ENCODE measurements at places on chromosomes 11 and 22.

- DNase-seq: no peak
Measured at GRCh38 chr11:8312986-8313385, 49.3 kb upstream of the LMO1 start.

GRCh38 chr22:50481440-50482106, at the start of gene ADM2:
Gene ADM2 (plus strand): TSS chr22:50481543. CDS start chr22:50481848, 305 bp downstream.
- DNase-seq: peak; percentile 61

DNA sequence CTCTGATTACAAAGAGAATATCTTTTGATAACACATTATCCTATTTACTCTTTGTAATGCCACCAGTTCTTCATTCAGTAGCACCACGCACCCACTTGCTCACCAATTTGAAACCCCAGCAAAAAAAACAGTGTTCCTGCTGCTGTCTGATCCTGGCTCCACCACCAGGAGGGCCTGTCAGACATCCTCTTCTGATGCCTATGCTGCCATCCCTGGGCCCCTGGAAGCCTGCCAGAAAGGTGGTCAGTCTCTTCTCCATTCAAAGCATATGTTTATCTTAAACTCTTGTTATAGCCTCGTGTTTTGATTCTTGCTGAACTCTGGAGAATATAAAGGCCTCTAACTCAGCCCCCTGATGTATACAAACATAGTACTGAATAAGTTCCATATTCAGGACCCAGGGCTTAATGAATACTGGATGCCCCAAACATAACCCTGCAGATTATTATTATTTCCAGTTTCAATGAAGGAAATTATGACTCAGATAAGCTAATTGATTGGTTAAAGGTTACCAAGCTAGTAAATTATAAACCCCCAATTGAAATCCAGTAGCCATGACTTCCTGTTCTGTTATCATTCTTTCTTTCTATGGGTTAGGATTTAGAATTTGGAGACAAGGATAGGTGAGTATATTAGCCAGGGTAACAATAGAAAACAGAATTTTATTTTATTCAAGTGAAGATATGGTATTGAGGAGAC, 116.7 kb downstream of the NTM start:
- DNase-seq: no peak

GRCh38 chr11:67082071-67082791, 25.6 kb downstream of the RHOD start:
- DNase-seq: no peak

GRCh38 chr11:45334836-45335235, 48.7 kb upstream of the SYT13 start:
- DNase-seq: no peak

- DNase-seq: no peak
Measured at GRCh38 chr11:2097356-2097997, 41.7 kb downstream of the IGF2 start.

GRCh38 chr22:39300186-39300830, 19.1 kb downstream of the RPL3 start:
- no peak for DNase-seq

- DNase-seq: no peak
Measured at GRCh38 chr22:48858856-48859255, 968.8 kb downstream of the BRD1 start.

DNA sequence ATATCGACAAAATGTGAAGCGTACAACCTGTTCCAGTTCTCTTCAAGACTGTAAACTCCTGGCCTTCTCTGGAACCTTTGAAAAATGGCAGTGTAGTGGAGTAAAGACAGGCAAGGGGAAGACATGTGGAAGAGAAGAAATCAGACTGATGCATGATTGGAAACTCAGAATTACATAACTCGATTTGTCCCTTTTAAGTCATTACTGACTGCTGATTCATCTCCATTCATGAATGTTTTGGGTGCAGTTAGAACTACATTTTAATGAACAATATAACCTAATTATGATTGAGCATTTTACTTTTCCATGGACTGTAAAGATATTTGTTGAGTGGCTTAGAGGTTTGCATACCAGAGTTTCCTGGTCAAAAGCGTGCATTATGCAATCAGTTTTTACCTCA, 32.9 kb downstream of the FAT3 start:
- no peak for DNase-seq

- no peak for DNase-seq
Measured at GRCh38 chr11:26607725-26608506, 35.9 kb upstream of the MUC15 start.

DNA sequence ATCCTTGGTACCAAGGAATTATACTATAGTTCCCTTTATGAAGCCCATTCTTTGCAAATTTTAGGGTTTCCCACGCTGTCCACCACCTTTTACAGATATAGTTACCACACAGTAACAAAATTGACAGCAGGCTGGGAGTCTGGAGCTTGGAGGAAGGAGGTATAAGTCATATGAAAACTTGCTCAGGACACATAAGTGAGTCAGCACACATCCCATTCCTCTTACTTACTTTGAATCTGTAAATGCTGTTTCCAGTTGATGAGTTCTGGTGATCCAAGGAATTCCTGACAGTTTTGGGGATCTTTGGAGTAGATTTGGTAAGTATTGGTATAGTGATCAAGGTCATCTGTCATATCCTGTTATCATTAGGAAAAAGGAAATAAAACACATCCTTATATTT, 19.2 kb downstream of the GLYAT start:
- DNase-seq: no peak

GRCh38 chr22:20857838-20858614, 585 bp downstream of the PI4KA start:
- peak; percentile 78 for DNase-seq

GRCh38 chr11:77501758-77502157, 27.9 kb upstream of the PAK1 start:
- DNase-seq: no peak

DNA sequence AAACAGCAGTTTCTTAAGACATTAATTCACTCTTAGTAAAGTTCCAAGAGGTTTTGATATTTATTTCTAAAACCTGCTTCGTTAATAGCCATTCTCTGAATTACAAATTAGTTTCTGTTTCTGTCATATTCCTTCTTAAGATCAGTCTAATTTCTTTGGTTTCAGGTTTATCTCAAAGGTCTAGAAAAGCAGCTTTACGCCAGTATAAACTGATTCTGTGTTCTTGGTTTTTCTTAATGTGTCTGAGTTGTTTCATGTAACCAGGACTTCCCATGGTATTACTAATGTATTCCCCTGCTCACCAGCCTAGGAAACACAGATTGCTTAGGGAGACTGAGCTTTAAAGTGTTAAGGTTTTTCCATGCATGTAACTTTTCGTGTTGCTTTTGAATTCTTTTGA, 6.8 kb upstream of the ACY3 start:
- DNase-seq: no peak

DNA sequence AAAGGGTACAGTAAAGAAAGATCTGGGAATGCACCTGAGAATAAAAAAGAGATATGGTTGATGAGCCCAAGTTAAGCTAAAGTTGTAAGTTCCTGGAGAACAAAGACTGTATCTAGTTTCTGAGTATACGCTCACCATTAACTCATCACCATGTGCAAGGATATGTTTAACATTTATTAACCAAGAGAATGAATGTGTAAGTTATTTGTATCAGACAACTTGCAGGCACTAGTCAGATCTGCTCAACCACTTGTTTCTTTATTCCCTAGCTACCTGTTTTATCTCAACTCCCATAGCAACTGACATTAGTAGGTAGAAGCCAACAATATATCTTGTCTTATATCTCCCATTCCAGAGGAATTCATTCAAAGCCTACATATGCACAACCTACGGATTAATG, 74.9 kb upstream of the KCNA4 start:
- DNase-seq: no peak

DNA sequence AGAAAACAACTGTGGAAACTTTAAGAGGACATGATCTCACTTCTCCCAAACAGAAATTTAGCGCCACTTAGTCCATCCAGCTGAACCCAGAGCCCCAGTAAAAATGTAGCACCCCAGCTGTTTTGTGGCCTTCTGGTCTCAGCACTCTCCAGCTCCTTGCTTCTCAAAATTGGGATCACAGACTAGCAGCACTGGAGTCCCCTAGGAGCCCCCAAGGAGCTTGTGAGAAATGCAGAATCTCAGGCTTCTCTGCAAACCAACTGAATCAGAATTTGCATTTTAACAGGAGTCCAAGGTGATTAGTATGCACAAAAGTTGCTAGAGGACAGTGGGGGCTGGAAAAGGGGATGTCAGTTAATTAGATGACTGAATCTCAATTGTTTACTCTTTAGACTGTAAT, 89.8 kb upstream of the FIBIN start:
- no peak for DNase-seq

- DNase-seq: no peak
Measured at GRCh38 chr11:8039530-8040260, 41.3 kb upstream of the TUB start.

DNA sequence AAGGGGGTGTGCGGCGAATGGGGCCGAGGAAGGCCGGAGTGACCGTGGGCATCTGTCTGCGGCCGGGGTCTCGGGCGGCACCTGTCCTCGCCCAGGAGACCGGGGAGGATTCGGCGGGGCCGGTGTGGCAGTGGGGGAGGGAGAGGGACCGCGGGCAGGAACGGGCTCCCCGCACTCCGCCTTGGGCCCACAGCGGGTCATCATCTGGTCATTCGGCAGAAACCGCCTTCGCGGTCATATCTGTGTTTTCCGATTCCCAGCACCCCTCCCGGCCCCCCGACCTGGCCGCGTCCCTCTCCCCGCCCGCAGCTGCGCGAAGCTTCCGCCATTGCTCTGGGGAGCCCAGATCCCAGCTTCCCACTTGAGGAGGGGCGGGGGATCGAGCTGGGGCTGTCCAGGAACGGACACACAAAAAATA, 824 bp upstream of the CBX6 start:
- no peak for DNase-seq

DNA sequence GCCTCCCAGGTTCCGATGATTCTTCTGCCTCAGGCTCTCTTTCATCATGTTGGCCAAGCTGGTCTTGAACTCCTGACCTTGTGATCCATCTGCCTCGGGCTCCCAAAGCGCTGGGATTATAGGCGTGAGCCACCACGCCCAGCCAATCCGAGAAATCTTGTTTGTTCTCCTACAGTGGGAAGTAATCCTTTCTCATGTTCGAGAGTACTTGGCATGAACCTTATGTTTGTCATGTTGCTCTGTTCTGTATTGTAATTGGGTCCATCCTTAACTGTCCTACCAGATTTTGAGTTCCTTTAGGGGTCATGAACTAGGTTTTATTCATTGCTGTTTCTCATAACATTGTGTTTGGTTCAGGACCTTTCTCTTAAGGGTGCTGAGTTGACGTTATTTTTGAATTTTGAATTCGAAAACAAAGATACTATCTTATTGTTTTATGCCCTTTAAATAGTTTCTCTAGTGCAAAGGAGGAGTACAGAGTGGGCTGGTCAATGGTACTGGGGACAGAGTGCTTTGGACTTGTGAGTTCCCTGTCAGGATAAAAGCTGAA, 113.4 kb upstream of the RRM1 start:
- DNase-seq: no peak

DNA sequence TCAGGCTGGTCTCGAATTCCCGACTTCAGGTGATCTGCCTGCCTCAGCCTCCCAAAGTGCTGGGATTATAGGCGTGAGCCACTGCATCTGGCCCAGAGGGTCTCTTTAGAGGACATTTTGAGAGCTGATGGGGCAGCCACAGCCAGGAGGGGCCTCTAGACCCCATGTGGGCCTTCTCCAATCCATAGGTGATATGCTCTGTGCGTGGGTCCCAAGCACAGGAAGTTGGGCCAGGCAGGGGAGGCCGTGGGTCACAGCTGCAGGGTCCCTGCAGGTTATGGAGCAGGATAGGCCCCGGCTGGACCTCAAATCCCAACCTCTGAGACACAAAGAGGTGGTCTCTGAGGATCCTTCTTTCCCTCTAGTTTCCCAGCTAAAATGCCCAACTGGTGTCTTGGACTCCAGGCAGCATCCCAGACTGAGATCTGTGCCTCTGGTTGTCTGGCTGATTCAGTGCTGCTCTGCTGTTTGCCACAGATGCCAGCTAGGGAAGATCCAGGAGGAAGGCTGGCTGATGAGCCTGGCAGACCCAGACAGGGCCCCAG, 1.5 kb downstream of the LRRC75B start:
- no peak for DNase-seq

GRCh38 chr11:19573666-19574065, 139.0 kb upstream of the NAV2 start:
- no peak for DNase-seq

DNA sequence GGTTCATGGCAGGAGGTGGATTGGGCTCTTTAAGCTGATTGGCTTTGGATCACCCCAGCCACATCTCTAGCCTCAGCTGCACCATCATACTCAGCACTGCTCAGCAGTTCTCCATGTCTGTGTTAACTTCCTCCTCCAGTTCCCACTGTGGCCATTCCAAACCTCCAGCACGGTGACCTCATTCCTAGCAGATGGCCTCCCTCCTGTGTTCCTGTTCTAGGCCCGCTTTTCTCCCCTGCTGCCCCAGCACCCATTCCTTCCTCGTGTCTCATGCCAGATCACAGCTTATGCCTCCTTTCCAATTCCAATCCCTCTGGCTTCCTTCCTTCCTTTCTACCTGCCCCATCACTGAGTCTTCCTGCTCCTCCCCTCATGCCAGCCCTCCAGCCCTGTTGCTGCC, 96.1 kb downstream of the MICAL2 start:
- no peak for DNase-seq

DNA sequence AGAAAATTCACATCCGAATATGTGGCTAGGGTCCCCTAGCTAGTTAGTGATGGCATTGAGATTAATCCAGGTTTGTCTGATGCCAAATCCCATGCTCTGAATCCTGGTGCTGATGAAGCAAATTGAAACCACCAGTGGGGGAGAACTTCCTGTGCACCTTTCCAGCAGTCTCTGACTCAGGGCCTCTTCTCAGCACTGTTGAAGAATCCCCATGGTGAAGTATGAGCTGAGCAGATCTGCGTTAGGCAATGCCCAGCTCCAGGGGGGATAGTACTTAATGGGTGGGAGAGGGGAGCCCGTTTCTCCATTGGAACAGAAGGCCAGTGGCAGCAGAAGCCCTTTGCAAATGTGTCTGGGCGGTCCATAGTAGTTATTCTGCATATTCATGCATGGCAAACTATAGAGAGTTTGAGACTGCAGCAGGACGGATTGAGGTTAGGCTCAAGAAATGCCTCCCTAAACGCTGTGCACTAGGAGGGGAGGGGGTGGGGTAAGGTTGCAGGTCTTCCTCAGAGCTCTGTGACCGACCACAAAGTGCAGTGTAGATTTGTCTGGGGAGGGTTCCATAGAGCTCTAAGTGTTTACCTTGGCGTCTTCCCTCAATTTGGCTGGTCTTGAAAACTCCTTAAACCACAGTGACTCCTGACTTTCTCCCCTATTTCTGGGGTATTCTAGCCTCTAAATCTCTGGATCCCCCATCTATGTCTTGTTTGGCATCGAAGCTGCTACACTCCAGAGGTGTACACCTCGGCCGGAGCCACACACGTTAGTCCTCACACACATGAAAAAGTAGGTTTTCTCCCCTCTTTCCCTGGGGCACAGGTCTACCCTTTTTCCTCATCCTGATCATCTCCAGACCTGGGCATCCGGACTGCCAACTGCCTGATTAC, 4.8 kb downstream of the POU2F3 start:
- DNase-seq: no peak

- no peak for DNase-seq
Measured at GRCh38 chr11:126060757-126061171, 1.9 kb downstream of the CDON start.

GRCh38 chr11:87203907-87204602, 166.3 kb downstream of the TMEM135 start:
- DNase-seq: no peak

- no peak for DNase-seq
Measured at GRCh38 chr11:119410501-119410900, 12.5 kb downstream of the THY1 start.

Measured in activated T-cell treated with anti-CD3 and anti-CD28 coated beads for 48 hours (primary cell).